ENCODE measurements at places on chromosomes 2 and 18.

GRCh38 chr2:102301867-102302362 lies 9.4 kb upstream of the IL1RL1 start:
- DNase-seq: peak; percentile 83

- DNase-seq: peak; percentile 3
These were observed 476.0 kb downstream of the EIPR1 start for GRCh38 chr2:2901384-2902345.

GRCh38 chr2:52387937-52388590 lies 1356.1 kb upstream of the NRXN1 start:
- DNase-seq: no peak

GRCh38 chr2:9539531-9539930 lies 16.1 kb downstream of the ADAM17 start:
- no peak for DNase-seq

GRCh38 chr2:26740890-26741302 lies 23.2 kb upstream of the SLC35F6 start:
- peak; percentile 56 for DNase-seq

DNA sequence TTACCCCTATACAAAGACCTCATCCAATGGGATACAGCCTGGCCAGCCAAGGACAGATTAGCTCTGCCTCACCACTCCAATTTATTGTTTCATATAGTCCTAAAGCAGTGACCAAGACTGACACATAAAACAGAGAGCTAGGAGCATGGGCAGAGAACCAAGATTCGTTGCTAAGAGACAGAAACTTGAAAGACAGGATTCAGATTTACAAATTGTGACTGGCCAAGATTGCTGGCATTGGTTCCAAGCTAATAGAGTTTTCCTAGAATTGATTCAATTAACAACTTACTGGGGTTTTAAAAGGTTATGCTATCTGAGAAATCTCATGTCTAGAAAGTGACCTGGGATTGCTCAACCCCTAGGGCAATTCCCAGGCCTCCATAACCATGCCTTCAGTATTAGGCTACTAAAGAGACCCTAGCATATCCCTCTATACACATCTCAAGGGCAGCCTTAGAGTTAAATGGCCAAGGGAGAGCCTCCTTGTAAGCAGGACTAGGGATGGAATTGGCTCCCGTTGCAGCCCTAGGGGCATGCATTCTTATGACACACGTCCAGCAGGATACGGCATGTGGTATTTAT lies 75.6 kb downstream of the ICOS start:
- no peak for DNase-seq

DNA sequence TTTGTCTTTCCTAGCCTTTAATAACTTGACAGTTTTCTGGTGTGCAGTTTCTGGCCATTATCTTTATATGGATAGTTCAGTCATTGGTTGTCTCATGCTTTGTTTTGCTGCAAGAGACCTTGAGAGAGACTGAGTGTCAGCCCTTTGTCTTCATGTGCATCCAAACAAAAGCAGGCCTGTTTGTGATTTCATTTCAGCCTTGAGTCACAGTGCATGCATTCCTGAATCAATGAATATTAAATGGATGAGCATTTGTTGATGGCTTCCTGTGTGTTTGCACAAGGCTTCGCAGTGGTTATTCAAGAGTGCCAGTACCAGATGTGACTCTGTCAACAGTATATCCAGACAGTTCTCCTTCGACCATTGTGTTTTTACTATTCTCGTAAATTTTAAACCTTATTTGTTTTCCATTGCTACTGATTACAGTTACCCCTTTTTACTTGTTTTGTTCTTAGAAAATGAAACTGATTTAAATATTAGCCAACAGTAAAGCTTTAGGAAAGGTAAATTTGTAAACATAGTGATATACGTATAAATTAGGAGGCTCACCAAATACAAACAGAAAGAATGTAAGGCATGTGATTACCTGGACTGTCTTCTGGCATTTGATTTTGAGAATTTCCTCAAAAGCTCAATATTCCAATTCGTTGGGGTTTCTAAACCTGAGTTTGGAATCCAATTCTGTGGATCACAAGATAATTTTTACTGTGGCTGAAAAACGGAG lies 319.8 kb downstream of the CTNNA2 start:
- no peak for DNase-seq

- DNase-seq: no peak
These were observed 87.4 kb upstream of the SP3 start for GRCh38 chr2:174052584-174052976.

DNA sequence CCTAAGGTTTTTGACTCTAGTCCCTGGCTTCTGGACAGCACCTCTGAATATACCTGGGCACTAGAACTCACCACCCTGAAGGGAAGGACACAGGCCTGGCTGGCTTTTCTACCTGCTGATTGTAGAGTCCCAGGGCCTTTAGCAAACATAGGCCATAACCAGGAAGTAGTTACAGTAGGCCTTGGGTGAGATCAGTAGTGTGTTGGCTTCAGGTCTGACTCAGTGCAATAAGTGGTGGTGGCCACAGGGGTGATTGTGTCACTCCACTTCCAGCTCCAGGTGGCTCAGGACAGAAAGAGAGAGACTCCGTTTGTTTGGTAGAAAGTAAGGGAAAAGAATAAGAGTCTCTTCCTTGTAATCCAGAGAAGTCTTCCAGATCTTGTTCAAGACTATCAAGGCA lies 101.7 kb upstream of the LGALSL start:
- no peak for DNase-seq

DNA sequence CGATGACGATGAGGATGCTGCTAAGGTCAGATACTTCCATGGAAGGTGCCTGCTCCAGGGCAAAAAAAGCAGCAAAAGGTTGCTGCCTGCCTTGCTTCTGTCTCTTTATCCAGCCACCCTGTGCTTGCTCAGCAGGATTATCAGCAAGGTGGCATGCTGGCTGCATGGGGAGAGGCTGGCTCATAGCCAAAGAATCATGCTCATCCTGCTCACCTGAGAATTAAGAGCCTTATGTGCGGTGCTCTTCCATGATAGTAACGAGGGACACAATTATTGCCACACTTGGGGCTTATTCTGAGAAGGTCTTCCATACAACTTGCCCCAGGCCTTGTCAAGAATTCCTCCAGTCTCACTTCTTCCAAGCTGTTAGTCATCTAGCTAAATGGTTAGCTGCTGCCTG lies 60.4 kb upstream of the SEC11C start:
- no peak for DNase-seq

DNA sequence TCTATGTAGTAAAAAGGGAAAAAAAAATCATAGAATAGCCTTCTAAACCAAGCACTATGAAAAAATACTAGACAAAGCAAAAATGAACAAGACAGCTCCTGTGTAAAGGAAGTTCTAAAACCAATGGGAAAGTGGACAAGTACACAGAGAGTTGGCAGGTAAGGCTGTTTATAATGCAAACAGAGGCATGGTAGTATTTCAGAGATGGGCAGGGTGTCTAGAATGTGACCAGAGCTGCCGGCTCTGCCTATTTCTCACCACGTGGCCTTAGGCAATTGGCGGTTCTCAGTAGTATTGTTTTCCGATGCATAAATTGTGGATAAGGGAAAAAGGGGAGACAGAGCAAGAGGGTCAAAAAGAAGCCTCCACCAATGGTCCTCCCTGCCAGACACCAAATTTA lies 173.6 kb downstream of the ANKRD30B start:
- DNase-seq: no peak

DNA sequence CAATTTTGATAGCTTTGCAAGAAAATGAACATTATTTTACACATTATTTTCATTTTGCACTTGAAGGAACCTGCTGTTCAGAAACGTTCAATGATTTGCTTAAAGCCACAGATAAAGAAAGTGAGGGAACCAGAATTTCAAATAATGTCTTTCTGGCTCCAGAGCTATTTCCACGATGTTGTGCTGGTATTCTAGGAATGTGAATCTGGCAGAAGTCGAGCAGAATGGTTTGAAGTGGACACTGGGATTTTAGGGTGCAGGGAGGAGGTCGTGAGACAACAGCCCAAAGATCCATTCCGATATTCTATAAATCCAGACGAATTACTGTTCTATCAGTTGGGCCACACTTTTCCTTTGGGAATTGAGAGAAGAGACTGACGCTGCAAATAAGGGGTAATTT lies 2.2 kb downstream of the CCDC102B start:
- DNase-seq: no peak

DNA sequence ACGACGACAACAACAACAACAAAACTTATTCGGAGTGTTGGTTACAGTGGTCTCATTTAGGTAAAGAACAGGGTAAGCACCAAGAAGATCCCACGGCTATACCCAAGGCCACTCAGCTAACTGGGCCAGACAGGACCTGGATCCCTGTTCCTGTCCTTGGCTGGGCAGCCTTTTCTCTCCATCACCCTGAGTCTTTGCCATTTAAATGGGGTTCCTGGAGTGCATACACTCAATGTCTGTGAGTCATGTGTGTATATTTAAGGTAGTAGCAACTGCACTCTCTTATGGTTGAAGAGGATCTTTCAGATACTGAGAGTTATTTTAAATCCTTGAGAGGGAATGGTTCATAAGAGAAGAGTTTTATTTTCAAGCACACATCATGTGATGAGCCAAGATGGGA lies 35.3 kb downstream of the ADCYAP1 start:
- no peak for DNase-seq

DNA sequence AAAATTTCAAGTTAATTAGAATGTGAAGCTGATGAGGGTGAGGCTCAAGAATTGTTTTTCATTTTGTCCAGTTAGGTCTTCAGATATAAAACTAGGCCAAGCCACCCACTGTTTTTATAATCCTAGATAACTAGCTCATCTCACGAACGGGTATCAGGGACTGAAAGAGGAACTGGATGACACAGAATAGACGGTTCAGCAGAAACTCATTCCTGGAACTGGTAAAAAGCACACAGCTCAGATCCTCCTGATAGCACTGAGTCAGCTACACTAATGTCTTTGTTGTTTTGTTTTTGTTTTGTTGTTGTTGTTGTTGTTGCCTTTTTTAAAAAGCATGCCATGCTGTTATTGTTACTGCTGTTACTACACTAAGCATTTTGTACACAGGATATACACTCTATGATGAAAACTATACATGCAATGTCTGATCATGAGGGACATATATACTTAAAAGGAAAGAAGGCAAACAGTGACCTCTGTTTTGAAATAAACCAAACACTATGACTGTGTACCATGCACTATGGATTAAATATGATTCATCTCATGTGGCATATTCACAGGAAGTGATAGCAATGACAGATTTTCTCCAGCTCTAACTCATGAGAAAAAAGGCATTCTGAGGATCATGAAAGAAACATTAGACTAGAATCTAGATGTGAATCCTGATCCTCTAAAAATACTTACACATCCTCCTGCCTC lies 437.6 kb downstream of the NCKAP5 start:
- no peak for DNase-seq

DNA sequence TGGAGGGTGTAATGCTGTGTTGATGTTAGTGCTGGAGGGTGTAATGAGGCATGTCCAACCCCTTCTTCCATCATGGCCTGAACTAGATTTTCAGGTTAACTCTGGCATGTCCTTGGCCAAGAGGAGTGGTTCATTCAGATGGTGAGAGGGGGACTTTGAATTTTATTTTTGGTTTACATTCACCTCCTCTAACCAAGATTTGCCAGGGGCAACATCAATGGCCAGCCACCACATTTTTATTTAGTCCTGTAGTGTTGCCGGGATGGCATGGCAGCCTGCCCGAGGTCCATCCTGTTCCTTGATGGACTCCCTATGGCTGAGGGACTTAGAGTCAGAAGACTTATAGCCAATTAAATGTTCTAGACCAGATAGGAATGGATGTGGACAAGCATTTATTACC lies 484.6 kb upstream of the HS6ST1 start:
- DNase-seq: no peak

GRCh38 chr2:143142598-143142997 lies 13.4 kb downstream of the ARHGAP15 start:
- no peak for DNase-seq

GRCh38 chr2:14016289-14016955 lies 616.1 kb upstream of the LRATD1 start:
- DNase-seq: no peak

DNA sequence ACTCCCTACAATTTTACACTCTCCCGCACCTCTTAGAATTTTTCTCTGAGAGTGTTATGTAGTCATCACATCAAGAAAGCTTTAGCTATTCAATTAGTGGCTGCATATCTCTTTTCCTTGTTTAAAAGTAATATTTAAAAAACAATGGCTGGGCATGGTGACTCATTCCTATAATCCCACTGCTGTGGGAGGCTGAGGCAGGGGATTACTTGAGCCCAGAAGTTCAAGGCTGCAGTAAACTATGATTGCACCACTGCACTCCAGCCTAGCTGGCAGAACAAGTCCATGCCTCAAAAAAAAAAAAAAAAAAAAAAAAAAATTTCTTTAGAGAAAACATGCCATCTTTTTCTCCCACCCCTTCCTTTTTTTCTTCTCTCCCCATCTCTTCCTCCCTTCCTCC lies 44.3 kb downstream of the AQP4 start:
- no peak for DNase-seq

- no peak for DNase-seq
These were observed 452.7 kb upstream of the NRXN1 start for GRCh38 chr2:51484605-51485004.

DNA sequence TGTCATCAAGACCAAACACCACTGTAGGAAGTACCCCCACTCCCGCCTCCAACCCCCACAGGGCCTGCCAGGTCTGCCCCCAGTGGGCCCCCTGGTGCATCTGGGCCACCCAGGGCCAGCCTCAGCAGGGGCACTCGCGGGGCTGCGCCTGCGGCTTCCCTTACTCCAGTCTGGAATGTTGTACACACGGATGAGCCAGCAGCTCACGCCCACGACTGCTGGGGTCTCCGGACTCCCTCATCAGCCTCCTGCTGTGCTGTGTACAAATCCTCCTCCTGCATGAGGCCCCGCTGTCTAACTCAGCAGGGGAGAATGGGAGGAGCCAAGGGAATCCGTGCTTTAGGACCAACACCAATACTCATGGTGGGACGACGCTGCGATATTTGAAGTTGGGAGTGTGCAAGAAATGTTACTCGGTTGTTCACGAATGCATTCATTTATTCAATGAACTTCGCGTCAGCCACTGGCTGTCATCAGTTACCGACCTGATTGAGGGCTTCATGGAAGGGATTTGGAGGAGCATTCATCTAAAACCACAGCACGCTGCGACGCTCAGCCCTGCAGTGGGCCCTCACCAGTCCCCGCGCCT lies 654 bp upstream of the ASB1 start:
- DNase-seq: peak; percentile 49

- DNase-seq: no peak
These were observed 68.1 kb upstream of the HAAO start for GRCh38 chr2:42860319-42861094.

- DNase-seq: no peak
These were observed 560.9 kb downstream of the LRP1B start for GRCh38 chr2:141569941-141570340.

DNA sequence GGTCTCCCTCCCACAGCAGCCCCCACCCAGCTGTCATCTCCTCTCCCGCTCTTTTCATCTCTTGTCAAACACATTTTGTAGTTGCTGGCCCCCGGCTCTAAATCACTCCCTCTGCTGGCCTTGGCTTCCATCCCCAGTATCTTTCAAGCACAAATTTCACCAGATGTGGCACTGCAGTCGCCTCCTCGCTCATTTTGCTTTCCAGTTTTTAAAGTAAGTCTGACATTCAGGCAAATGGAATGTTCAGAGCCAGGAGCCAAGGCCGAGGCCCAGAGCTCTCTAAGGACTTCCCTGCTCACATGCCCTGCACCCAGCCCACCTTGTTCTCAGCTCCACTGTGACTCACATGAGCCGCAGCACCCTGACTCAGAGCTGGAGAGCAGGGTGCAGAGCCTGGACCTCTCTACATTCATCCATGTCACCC lies 158.4 kb downstream of the GALNT14 start:
- no peak for DNase-seq

- DNase-seq: no peak
These were observed 5.7 kb upstream of the GAL3ST2 start for GRCh38 chr2:241770936-241771285.

Data from activated CD8-positive, alpha-beta T cell treated with anti-CD3 and anti-CD28 coated beads for 36 hours (primary cell).